Daoy (cell line): ENCODE measurements at places on chromosomes 3 and 15. TPM values are rescaled to one million over a fixed set of nuclear protein-coding genes. Genes with fewer than 3 reads are reported as not detected.

Gene SPSB4
- total RNA-seq, result 2.3 and 2.4 TPM in 2 replicates

Gene MB21D2
- 43.2 and 54.1 TPM in 2 replicates for total RNA-seq

Gene SKOR1
- not detected in 2 replicates for total RNA-seq

Gene MUC4
- not detected in 2 replicates for total RNA-seq

Gene UROC1
- not detected in 2 replicates for total RNA-seq

Gene CD200
- 0.06 TPM in 1 of 2 replicates, not detected in the other for total RNA-seq

Gene IL5RA
- total RNA-seq, result 0.80 TPM in 1 of 2 replicates, not detected in the other

Gene ARNT2
- 7.8 and 8.0 TPM in 2 replicates for total RNA-seq

Gene MOBP
- not detected in 2 replicates for total RNA-seq

Gene CPLX3
- total RNA-seq, result not detected in 2 replicates

Gene SLC7A14
- 0.17 and 0.18 TPM in 2 replicates for total RNA-seq

Gene STXBP5L
- 0.09 and 0.17 TPM in 2 replicates for total RNA-seq

Gene CHRM5
- total RNA-seq, result 0.36 TPM in 1 of 2 replicates, not detected in the other

Gene EXD1
- not detected in 2 replicates for total RNA-seq

Gene ITGA11
- total RNA-seq, result 6.4 and 11.4 TPM in 2 replicates

Gene MKRN2OS
- not detected in 2 replicates for total RNA-seq

Gene NLGN1
- total RNA-seq, result 6.0 and 12.1 TPM in 2 replicates

Gene MCF2L2
- 0.09 and 0.46 TPM in 2 replicates for total RNA-seq

Gene NRROS
- total RNA-seq, result 2.1 and 2.5 TPM in 2 replicates

Gene ADGRG7
- total RNA-seq, result not detected in 2 replicates

Gene PATL2
- total RNA-seq, result 0.11 and 2.9 TPM in 2 replicates

Gene ACTRT3
- total RNA-seq, result not detected in 2 replicates

Gene TM6SF1
- total RNA-seq, result 1.1 and 3.6 TPM in 2 replicates

Gene LINGO1
- 0.11 TPM in 1 of 2 replicates, not detected in the other for total RNA-seq

Gene CKMT1A
- 2.2 TPM in 1 of 2 replicates, not detected in the other for total RNA-seq

Gene THBS1
- total RNA-seq, result 567 and 839 TPM in 2 replicates

Gene BSN
- total RNA-seq, result 0.18 and 0.29 TPM in 2 replicates

Gene GRK7
- not detected in 2 replicates for total RNA-seq

Gene COL6A5
- under 0.01 TPM in 1 of 2 replicates, not detected in the other for total RNA-seq

Gene MFGE8
- 13.9 and 14.9 TPM in 2 replicates for total RNA-seq

Gene SGO1
- total RNA-seq, result 13.3 and 14.6 TPM in 2 replicates
